Right renal cortex interstitium (tissue), 3 donors: ENCODE measurements at places on chromosomes 5 and 9.
A peak's percentile ranks its signal among the peaks of the same experiment; 100 is the strongest.

- no peak for DNase-seq
These were observed 488 bp downstream of the SKIC3 start for GRCh38 chr5:95554331-95554646.

GRCh38 chr5:181241393-181241975, 2.2 kb downstream of the RACK1 start:
- no peak for DNase-seq

DNA sequence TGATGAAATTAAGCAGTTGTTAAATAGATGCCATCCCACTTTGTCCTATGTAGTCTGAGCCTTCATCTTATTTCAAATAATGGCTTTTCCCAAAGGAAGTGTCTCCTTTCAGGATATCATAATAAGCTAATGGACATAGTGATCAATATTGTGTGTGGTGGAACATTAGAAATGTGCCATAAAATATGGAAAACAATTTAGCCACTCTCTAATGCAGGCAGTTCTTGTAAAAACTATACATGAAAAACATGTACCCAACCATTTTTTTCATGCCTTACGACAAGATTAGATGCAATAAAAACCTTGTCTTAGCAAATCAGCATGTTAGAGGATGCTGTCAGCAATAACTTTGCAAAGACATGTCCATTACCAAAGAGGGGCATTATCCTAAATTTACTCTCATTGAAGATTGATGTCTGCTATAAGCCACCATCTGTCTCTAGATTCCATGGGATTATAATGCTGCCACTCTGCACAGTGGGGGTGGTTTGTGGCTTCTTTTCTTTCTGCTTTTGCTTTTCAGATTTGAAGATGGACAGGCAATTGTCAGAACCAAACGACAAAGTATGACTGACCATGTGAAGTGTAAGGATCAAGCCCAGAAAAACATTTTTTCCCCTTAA, 724.0 kb upstream of the ZNF608 start:
- DNase-seq = no peak

GRCh38 chr5:151056379-151057325, 24.2 kb downstream of the TNIP1 start:
- no peak for DNase-seq

GRCh38 chr5:151677776-151678545, 8.8 kb downstream of the SPARC start:
- DNase-seq = no peak

GRCh38 chr9:10260501-10260900, 352.3 kb downstream of the PTPRD start:
- DNase-seq = no peak

GRCh38 chr5:102902135-102902448, 147.0 kb downstream of the PAM start:
- no peak for DNase-seq

GRCh38 chr5:160500786-160501779, 79.4 kb downstream of the PTTG1 start:
- DNase-seq = no peak

DNA sequence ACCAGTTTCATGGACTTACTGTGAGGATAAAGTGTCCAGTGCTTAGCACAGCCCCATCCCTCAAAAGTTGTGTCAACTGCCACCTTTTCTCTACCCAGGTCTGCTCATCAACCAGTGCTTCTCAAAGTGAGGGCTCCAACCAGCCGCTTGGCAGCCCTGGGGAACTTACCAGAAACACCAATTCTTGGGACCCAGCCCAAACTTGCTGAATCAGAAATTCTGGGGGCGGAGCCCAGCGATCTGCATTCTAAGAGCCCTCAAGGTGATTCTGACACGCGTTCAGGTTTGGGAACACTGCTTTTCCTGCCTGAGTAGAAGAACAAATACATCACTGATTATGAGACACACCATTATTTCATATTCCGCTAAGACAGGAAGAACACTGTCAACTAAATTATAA, 132.0 kb downstream of the NSG2 start:
- DNase-seq = no peak

- DNase-seq = no peak
These were observed 16.9 kb upstream of the PLCXD3 start for GRCh38 chr5:41527201-41527779.

- no peak for DNase-seq
These were observed 237.4 kb upstream of the PIK3R1 start for GRCh38 chr5:67978171-67978570.

DNA sequence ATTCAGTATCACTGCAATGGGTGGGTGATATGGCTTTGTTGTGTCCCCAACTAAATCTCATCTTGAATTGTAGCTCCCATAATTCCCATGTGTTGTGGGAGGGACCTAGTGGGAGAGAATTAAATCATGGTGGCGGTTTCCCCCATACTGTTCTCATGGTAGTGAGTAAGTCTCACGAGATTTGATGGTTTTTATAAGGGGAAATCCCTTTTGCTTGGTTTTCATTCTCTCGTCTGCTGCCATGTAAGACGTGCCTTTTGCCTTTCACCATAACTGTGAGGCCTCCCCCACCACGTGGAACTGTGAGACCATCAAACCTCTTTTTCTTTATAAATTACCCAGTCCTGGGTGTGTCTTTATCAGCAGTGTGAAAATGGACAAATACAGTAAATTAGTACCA, 9.5 kb upstream of the NANS start:
- no peak for DNase-seq

DNA sequence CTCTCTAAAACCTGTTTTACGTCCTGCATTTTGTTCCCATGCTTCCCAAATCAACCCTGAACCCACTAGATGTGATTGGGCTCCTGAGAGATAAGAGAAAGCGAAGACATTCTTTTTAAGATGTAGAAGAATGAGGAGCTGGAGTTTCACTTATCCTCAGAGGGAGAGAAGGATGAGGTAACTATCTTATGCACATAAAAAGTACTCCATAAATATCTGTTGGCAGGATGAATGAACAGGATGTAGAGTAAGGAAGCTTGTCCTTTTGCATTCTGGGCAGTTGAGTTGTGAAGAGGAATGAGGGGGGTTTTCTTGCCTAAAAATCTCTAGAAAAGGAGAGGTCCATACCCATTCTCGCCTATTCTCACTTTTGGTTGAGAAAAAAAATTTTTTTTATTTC, 163.2 kb downstream of the UNC13B start:
- no peak for DNase-seq

GRCh38 chr9:100598641-100599145, 20.8 kb downstream of the CAVIN4 start:
- DNase-seq = peak; percentile 54

GRCh38 chr5:153960269-153961215, 78.2 kb downstream of the FAM114A2 start:
- no peak for DNase-seq

DNA sequence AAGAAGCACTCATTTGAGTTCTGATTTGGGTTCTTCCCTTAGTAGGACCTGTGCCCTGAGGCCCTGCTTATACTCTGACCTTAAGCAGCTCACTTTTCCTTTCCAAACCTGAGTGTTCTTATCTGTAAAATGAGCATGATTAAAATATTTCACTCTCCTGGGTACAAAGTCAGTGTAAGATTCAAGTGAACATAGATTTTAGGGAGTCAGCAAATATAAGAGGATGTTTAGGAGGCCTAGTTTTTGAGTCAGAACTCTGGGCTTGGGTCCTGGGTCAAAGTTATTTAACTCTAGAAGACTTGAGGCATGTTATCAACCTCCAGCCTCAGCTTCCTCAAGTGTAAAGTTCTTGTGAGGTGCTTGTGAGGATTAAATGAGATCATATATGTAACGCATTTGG, 8.7 kb upstream of the SPARC start:
- no peak for DNase-seq

- DNase-seq = no peak
These were observed 27.4 kb upstream of the POMT1 start for GRCh38 chr9:131475111-131475955.

GRCh38 chr5:95671826-95672225, 11.0 kb downstream of the SPATA9 start:
- no peak for DNase-seq

- no peak for DNase-seq
These were observed 278.4 kb downstream of the EBF1 start for GRCh38 chr5:158821331-158821730.

DNA sequence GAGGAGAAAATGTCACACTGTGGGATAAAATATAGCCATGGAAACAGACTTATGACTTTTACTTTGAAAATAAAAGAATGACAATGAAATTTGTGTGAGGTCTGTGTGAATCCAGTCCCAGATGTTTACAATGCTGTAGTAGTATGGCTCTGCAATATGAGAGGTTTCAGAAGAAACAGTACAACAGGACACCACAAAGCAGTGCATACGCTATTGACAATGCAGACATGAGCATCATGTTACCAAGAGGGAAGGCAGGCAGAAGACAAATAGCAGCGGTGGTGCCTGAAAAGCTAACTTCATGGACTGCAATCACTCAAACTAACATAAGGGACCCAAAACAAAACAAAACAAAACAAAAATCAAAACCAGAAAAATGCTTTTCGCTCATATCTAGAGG, 1.8 kb downstream of the FGF10 start:
- DNase-seq = no peak

- no peak for DNase-seq
These were observed 68.1 kb upstream of the GRAMD2B start for GRCh38 chr5:126354858-126355731.
